Stimulated activated CD4-positive, alpha-beta T cell treated with anti-CD3 and anti-CD28 coated beads, Interleukin-1b, Interleukin-23, amount 100 ng/mL, for 4 hours (primary cell): ENCODE measurements at places on chromosomes 2 and 18.

DNA sequence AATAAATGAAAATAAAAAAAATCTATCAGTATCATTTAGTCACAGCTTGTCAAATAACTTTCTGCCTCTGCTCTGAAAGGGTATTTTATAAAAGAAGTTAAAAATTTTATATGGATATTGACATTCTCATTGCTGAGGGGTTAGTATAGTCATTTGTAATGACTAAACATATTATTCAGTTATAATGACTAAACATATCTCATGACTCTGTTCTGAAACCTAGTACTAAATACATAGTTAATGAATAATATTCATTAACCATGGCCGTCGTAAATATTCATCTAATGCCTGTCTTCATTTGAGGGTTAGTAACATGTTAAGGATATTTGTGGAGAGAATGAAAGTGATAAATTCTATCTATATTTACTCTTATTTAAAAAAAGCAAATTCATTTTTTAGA lies 69.1 kb upstream of the MAP4K3 start:
- DNase-seq: no peak

GRCh38 chr2:1661891-1662605 lies 82.3 kb downstream of the PXDN start:
- DNase-seq: no peak

GRCh38 chr18:3931013-3931315 lies 481.0 kb downstream of the TGIF1 start:
- no peak for DNase-seq

DNA sequence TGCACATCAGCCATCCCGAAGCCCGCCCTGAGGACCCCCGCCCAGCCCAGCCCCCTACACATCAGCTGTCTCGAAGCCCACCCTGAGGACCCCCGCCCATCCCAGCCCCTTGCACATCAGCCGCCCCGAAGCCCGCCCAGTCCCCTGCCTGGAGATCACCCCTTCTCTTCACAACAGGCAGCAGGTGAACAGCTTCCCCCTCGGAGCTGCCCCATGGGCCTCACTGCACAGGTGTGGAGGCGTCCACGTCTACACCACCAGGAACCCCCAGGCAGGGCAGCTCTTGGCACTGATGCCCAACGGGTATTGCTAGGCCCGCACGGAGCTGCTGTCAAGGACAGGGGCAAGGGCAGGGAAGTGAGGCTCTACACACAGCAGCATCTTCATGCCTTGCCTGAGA lies 137.6 kb downstream of the HDAC4 start:
- no peak for DNase-seq

DNA sequence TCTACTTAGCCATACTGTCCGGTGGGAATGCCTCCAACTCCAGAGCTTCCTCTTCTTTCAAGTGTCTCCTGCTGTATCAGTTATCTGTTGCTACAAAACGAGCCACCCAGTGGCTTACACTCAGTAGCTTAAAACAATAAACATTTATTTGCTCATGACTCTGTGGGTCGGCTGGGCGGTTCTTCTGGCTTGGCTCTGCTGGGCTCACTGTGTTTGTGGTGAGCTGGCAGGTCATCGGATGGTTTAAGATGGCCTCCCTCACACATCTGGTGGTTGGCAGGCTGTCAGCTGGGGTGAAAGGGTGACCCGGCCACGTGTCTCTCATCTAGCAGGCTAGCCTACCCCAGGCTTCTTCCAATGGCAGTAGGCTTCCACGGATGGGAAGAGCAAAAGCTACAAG lies 122.4 kb upstream of the SLC1A4 start:
- DNase-seq: no peak

- DNase-seq: no peak
Measured at GRCh38 chr2:55438391-55439100, 18.9 kb upstream of the CCDC88A start.

GRCh38 chr18:77470569-77471413 lies 221.1 kb downstream of the GALR1 start:
- DNase-seq: no peak

- DNase-seq: no peak
Measured at GRCh38 chr2:12271589-12271984, 445.1 kb upstream of the TRIB2 start.

DNA sequence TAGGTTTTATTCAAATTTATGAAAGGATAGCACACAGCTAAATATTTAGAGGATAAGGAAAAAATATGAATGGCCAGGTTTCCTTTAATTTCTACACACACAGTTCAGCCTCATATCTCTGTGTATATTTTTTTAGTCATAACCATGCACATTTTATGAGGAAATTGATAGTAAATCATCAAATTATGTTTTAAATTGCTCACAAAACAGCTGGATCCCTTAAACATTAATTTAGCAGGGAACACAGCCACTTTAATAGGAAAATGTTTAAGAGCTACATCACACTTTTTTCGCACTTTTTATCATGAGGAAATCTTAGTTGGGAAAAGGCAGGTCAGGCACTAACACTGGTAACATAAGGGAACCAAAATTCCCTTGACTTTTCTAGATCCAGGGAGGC lies 65.4 kb downstream of the PDE1A start:
- DNase-seq: no peak

DNA sequence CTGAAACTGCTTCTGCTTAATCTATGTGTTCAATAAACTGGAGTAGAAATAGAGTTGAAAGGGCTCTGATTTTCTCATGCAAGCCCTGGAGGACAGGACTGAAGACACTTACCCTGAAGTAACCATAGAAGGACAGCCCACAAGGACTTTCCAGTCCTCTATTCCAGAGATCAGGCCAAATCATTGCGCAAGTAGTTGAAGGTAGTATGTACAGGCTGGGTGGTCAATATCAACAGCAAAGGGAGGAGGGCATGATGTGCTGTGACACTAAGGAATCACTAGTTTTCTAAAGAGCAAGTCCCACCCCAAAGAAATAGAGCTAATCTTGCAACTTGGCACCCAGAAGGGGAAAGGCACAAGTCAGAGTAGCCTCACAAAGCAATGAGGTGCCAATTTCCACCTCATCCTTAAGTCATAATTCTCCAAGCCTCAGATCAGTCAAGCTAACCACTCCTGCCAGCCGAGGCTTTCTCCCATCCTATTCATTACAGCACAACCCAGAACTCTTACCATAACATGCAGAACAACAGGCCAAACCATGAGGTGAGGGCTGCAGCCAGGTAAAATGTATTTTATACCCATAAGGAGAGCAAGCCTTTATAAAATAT lies 533.5 kb downstream of the TNS1 start:
- no peak for DNase-seq

GRCh38 chr2:207825978-207826377 lies 56.3 kb upstream of the FZD5 start:
- DNase-seq: no peak

GRCh38 chr18:59041819-59042815 lies 97.6 kb upstream of the SEC11C start:
- no peak for DNase-seq

DNA sequence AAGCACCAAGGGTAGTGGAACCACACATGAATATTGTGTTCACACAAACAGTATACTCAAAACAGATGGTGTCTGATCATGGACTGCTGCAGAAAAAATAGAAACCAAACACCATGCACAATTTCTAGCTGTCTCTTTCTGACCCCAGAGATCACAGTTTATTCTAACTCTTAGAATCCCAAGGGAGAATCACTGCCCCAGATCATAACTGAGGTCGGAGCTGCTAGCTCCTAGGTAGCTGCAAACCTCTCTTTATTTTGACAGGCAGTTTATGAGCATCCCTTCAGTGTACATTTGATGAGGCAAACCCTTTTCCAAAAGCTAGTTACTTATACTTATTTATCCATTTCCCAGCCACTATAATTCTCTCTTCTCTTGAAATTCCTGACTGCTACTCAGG lies 439.1 kb upstream of the HNMT start:
- no peak for DNase-seq

GRCh38 chr2:240896871-240897692 lies 1.1 kb upstream of the MAB21L4 start:
- no peak for DNase-seq

DNA sequence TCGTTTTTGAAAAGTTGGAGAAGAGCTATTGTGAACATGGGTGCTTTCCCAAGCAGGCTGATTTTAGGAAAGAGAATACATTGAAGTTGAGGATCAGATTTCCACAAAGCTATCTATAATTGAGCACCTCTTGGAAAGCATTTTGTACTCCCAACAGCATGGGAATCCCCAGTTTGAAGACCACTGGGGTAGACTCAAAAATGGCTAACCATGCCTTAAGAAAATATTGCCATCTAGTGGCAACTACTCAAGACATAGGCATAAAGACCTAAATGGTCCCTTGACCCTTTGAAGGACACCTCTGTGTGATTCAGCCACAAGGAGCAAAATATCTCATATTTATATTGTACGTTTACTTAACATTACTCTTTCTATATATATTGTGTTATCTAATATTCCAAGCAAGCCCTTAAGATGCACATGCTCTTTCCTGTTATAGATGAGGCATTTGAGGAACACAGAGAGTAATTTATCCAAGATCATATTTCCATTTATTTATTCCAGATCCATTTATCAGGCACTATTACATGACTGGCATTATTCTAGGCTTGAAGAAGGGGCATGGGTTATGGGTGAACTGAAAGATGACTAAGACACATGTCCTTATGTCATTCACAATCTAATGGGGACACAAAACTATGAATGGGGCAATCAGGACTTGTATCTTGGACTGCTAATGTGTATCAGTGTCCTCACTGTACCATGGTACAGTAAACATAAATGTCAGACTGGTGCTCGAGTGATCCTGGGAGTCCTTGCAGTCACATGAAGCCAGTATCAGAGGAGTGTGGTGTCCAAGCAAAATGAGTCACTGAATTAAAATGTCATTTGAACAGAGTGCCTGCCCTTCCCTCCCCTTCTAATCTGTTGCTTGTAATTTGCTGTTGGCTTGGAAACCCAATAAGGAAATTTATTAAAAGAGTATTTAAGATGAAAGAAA lies 121.0 kb upstream of the XPO1 start:
- DNase-seq: no peak

DNA sequence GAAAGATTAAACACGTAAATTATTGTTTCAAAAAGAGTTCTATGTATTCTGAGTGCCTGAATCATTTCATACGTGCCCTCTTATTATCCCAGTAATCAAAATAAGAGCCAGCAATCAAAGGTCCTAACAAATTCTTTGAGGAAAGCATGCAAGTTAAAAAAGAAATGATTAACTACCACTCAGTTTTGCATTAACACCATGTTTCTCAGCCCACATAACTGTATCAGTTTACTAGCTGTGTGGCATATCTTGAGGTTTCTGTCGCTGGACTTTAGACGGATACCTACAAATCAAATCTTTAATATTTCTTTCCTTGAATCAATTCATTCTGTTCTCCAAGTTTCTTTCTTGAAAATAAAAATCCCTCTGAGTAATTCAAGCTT lies 668.9 kb upstream of the CHAC2 start:
- no peak for DNase-seq

- DNase-seq: no peak
Measured at GRCh38 chr2:220157312-220157711, 529.9 kb downstream of the SLC4A3 start.

GRCh38 chr2:71933467-71934319 lies 214.0 kb downstream of the CYP26B1 start:
- DNase-seq: no peak

DNA sequence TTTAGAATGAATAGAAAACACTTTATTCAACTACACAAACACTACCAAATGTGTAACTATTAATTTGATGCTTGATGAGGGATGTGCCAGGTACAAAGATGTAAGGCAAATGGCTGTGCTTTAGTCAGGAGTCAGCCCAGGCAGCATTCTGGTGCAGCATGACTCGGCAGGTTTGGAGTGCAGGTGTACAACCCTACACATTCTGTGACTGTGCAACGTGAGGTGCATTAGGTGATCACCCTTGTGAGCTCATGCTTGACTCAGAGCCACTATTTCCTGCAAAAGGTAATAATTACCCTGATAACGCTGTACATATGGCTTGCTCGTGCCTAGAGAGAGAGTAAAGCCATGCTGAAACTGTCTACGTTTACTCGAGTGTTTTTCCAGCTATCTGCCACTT lies 288.7 kb upstream of the DSEL start:
- no peak for DNase-seq

DNA sequence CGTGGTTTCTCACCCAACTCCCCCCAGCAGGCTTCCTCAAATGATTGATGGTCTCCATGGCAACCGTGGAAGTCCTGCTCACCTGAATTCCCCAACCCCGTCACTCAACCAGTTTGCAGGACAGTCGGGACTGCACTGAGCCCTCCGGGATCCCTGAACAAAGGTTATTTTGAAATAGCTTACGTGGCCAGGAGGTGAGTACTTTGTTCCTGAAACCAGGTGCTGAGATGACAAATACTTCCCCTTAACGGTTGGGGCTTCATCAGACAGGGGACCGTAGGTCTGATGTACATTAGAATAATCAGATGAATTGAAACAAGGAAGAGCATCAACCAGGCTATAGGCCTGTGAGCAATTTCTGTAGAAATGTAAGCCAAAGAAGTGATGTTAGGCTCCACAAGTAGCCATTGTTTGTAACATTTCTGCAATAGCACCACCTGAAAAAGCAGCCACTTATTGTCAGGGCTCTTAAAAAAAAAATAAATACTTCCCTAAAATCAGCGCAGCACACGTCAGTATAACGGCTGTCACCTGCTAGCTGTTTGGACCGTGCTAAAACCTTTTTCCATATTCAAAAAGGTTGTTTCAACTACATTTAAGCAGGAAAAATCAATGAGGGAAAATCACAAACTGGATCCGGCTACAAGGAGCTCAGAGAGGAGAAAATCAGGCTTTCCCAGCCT lies 206.4 kb upstream of the ID2 start:
- no peak for DNase-seq

DNA sequence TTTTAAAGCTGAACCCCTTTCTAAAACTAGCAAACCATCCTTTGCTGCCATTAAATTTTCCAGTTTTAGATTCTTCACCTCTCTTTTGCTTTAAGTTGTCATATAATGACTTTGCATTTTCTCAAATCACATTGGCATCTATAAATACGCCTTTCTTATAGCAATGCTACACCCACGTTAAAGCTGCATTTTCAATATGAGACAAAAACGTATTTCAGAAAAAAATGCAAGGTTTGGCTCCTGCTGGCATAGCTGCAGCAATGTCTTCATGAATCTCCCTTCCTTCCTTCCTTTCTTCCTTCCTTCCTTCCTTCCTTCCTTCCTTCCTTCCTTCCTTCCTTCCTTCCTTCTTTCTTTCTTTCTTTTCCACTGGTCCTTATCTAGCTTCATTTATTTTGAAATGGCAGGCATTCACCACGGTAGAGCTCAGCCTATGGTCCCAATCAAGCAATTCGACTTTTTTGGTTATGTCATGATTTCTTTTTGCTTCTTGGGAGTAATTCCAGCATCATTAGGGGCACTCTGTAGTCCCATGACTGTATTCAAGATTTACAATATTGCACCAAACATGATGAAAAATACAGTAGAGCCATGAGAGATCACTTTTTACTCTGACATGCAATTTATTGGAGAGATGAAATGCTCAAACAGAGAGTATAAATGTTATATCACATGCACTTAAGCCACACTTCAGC lies 8.8 kb upstream of the UGT1A10 start:
- no peak for DNase-seq

DNA sequence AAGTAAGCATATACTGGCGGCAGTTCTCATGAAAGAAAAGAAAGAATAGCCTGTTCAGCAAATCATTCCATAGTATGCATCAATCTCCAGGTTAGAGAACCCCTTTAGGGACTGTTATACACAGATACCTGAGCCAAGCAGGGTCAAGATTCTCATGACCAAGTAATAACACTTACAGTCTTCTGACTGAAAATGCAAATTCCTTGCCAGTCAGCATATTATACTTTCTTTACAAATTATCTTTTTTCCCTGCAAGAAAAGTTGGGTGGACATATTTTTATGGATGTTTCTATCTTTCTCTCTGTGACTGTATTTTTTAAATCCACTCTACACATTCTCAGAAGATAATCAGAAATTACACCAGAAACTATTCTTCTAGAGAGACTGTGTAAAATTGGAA lies 120.4 kb upstream of the COL5A2 start:
- DNase-seq: no peak
